ENCODE measurements at places on chromosomes 2 and 18. TPM values are rescaled to one million over a fixed set of nuclear protein-coding genes. Genes with fewer than 3 reads are reported as not detected.

DNA sequence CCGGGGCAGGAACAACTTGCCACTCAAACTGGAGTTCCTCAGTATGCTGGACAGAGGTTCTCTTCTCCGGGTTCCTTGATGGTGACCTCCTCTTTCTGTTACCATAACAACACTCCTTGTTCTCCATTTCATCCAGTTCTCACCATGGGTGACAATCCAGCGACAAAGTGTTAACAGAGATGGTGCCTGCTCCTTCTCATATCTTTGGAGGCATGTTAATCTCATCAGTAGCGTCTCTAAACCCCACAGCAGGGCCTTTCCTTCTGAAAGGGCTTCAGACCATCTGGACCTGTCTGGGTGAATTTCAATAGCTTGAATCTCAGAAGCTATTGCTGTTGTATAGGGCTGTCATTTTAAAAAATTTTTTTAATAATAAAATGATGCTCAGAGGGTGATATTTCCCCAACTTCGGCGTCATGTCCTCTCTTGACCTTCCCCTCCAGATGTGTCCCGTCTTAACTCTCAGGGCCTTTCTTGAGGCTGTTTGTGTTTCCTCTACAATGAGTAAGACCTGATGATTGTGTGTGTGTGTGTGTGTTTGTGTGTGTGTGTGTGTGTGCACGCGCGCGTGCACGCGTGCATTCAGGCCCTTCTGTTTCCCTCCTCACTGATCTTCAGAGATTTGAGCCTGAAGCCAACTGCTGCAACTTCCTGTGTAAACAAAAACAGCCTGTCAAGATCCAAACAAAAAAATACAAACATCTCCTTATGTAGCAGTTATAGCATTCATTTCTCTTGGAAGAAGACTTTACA lies 24.3 kb upstream of the CETN1 start:
- H3K36me3 ChIP-seq = no peaks in the 10 kb centered on the region
- no peaks in the 10 kb centered on the region for H3K4me1 ChIP-seq
- H3K4me3 ChIP-seq = no peak overlapping the region
- H3K27me3 ChIP-seq = no peaks in the 10 kb centered on the region
- peak; percentile 23 for DNase-seq
- no peak overlapping the region for H3K27ac ChIP-seq

GRCh38 chr2:9300829-9301453 lies 94.3 kb downstream of the ASAP2 start:
- DNase-seq = peak; percentile 9
- H3K27me3 ChIP-seq = no peaks in the 10 kb centered on the region
- H3K36me3 ChIP-seq = no peaks in the 10 kb centered on the region
- H3K27ac ChIP-seq = no peak overlapping the region
- peaks cover 8% of the 10 kb centered on the region for H3K4me1 ChIP-seq
- no peak overlapping the region for H3K4me3 ChIP-seq

Gene MC2R
- not detected for total RNA-seq

Gene DSC3
- 0.51 TPM for total RNA-seq

Gene TBR1
- total RNA-seq = not detected

Gene ARL4C
- total RNA-seq = 13.7 TPM

Gene ANO7
- 0.74 TPM for total RNA-seq

Gene SNTG2
- 1.6 TPM for total RNA-seq

- H3K27me3 ChIP-seq = no peaks in the 10 kb centered on the region
- peaks cover 26% of the 10 kb centered on the region for H3K4me1 ChIP-seq
- H3K27ac ChIP-seq = no peak within 1 kb of the TSS
- H3K4me3 ChIP-seq = no peak within 1 kb of the TSS
- H3K36me3 ChIP-seq = no peaks in the 10 kb centered on the region
- peak; percentile 69 for DNase-seq
These were observed at the start of gene NEB for GRCh38 chr2:151733771-151734672. TSS of gene NEB (minus strand) at chr2:151734476. CDS start at chr2:151733156, 1,320 bp downstream.

- no peaks in the 10 kb centered on the region for H3K27me3 ChIP-seq
- H3K4me3 ChIP-seq = no peak overlapping the region
- H3K36me3 ChIP-seq = no peaks in the 10 kb centered on the region
- no peak for DNase-seq
- H3K4me1 ChIP-seq = no peaks in the 10 kb centered on the region
These were observed 24.3 kb downstream of the FHOD3 start for GRCh38 chr18:36321658-36322407.

- H3K27ac ChIP-seq = no peak overlapping the region
- H3K4me3 ChIP-seq = no peak overlapping the region
- no peaks in the 10 kb centered on the region for H3K36me3 ChIP-seq
These were observed 55.2 kb downstream of the CSRNP3 start for GRCh38 chr2:165524720-165525119.

- H3K4me1 ChIP-seq = peaks cover 19% of the 10 kb centered on the region
- H3K27me3 ChIP-seq = no peaks in the 10 kb centered on the region
- no peak overlapping the region for H3K4me3 ChIP-seq
These were observed 41.1 kb downstream of the LIMS1 start for GRCh38 chr2:108575132-108575966.

DNA sequence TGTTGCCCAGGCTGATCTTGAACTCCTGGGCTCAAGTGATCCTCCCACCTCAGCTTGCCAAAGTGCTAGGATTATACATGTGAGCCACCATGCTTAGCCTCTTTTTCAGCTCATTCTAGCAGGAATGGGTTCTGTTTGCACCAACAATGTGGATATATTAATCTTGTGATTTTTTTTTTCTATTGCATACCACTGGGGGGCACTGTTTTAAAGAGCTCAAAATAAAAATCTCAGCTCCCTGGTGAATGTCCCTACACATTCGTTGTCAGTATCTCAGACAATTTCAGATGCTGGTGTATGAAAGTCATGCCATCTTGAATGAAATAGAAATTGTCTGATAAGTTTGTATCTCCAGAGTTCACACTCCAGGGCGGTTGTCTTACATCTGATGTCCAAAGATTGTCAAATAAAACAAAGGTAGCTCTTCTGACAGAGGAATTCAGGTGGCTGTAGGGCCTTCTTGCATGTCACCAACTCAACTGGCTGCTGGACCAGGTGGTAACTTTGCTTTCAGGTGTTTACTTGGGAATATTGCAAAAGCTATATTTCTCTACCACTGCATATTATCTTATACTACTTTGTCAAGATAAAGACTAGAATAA lies 3.1 kb upstream of the MATN3 start:
- H3K4me1 ChIP-seq = no peaks in the 10 kb centered on the region
- H3K36me3 ChIP-seq = no peaks in the 10 kb centered on the region
- H3K27me3 ChIP-seq = no peaks in the 10 kb centered on the region
- H3K4me3 ChIP-seq = no peak overlapping the region

- H3K27me3 ChIP-seq = no peaks in the 10 kb centered on the region
- no peak overlapping the region for H3K4me3 ChIP-seq
- peak; percentile 67 for DNase-seq
- H3K27ac ChIP-seq = no peak overlapping the region
These were observed 27.4 kb upstream of the CHAC2 start for GRCh38 chr2:53740170-53740569.

- no peaks in the 10 kb centered on the region for H3K36me3 ChIP-seq
- H3K4me1 ChIP-seq = peaks cover 33% of the 10 kb centered on the region
- H3K4me3 ChIP-seq = no peak overlapping the region
- no peak for DNase-seq
- no peaks in the 10 kb centered on the region for H3K27me3 ChIP-seq
- no peak overlapping the region for H3K27ac ChIP-seq
These were observed 336.5 kb downstream of the TNS1 start for GRCh38 chr2:217666338-217666737.

DNA sequence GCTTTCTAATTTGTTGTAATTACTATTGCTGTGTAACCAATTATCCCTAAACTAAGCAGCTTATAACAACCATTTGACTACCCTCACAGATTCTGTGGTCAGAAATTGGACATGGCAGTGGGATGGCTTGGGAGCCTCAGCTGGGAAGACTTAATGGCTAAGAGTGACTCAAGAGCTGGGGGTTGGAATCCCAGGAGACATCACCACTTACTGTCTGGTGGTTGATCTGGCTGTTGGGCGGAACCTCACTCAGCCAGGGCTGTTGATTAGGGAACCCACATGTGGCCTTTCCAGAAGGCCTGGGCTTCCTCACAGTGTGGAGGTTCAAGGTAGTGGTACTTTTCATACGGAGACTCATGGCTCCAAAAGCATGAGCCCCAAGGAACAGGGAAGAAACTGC lies 49.8 kb downstream of the E2F6 start:
- H3K27ac ChIP-seq = no peak overlapping the region
- H3K4me1 ChIP-seq = no peaks in the 10 kb centered on the region
- no peaks in the 10 kb centered on the region for H3K27me3 ChIP-seq

- H3K27me3 ChIP-seq = no peaks in the 10 kb centered on the region
- H3K36me3 ChIP-seq = no peaks in the 10 kb centered on the region
- H3K4me3 ChIP-seq = no peak overlapping the region
- no peaks in the 10 kb centered on the region for H3K4me1 ChIP-seq
- H3K27ac ChIP-seq = no peak overlapping the region
These were observed 72.6 kb upstream of the THUMPD2 start for GRCh38 chr2:39851651-39852110.

Gene CFC1
- not detected for total RNA-seq

- H3K27me3 ChIP-seq = no peaks in the 10 kb centered on the region
- no peak overlapping the region for H3K27ac ChIP-seq
- H3K4me1 ChIP-seq = peaks cover 8% of the 10 kb centered on the region
These were observed 617.7 kb upstream of the CDH2 start for GRCh38 chr18:28794459-28795245.

DNA sequence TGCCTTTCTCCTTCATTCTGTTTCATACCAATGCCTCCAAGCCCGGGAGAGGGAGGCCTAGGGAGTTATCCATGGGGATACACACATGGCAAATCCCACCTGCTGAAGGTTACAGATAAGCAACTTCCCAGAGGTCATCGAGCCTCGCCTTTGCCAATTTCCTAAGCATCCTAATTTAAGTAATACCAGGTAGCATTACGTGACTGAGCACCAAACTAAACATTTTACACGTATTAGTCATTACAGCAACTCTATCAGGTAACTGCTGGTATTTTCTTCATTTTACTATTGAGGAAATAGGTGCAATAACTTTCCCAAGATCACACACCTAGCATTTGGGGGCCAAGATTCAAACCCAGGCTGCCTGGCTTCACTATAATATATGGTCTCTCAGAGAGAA lies 30.1 kb upstream of the BZW1 start:
- no peaks in the 10 kb centered on the region for H3K36me3 ChIP-seq
- no peak overlapping the region for H3K27ac ChIP-seq
- no peaks in the 10 kb centered on the region for H3K27me3 ChIP-seq
- H3K4me1 ChIP-seq = no peaks in the 10 kb centered on the region
- H3K4me3 ChIP-seq = no peak overlapping the region
- DNase-seq = no peak

GRCh38 chr2:196967116-196967515 lies 40.6 kb upstream of the PGAP1 start:
- no peaks in the 10 kb centered on the region for H3K36me3 ChIP-seq
- no peaks in the 10 kb centered on the region for H3K27me3 ChIP-seq
- peak; percentile 80 for DNase-seq
- H3K4me3 ChIP-seq = peak overlapping the region; percentile 7

GRCh38 chr2:167380094-167380493 lies 491.8 kb downstream of the XIRP2 start:
- no peaks in the 10 kb centered on the region for H3K36me3 ChIP-seq
- DNase-seq = no peak
- H3K4me3 ChIP-seq = no peak overlapping the region
- no peak overlapping the region for H3K27ac ChIP-seq

- no peaks in the 10 kb centered on the region for H3K36me3 ChIP-seq
- H3K27ac ChIP-seq = no peak overlapping the region
- no peaks in the 10 kb centered on the region for H3K27me3 ChIP-seq
- H3K4me3 ChIP-seq = no peak overlapping the region
These were observed 117.5 kb upstream of the TEX51 start for GRCh38 chr2:126781206-126781605.
